SK-N-MC (cell line): ENCODE measurements at places on chromosomes 3 and 15.

DNA sequence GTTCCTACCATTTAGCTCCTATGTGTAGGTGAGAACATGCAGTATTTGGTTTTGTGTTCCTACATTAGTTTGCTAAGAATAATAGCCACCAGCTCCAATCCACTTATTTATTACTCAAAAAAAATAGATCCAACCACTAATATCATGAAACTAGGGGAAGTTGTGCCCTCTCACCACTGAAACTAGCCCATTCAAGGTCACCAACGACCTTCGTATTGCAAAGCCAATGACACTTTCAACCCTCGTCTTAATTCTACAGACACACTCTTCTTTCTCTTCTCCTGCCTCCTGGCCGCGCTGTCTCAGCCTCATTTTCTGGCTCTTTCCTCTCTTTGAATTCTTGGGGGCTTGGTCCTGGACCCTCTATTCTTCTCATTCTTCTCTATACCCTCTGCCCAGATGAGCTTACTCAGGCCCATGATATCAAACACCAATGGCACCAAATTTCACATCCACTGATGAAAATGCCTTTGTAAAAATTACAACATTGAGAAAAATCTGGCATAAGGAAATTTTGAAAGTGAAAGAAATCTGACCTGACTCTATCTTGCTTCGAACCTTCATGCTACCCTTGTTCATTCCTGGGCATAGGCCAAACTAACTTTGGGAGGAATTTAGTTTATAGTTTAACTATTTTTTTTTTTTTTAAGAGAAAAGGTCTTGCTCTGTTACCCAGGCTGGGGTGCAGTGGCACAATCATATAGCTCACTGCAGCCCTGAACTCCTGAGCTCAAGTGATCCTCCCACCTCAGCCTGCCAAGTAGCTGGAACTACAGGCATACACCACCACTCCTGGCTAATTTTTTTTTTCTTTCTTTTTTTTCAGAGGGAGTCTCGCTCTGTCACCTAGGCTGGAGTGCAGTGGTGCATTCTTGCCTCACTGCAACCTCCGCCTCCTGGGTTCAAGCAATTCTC, 25.4 kb upstream of the LIMD1 start:
- no peak for DNase-seq

DNA sequence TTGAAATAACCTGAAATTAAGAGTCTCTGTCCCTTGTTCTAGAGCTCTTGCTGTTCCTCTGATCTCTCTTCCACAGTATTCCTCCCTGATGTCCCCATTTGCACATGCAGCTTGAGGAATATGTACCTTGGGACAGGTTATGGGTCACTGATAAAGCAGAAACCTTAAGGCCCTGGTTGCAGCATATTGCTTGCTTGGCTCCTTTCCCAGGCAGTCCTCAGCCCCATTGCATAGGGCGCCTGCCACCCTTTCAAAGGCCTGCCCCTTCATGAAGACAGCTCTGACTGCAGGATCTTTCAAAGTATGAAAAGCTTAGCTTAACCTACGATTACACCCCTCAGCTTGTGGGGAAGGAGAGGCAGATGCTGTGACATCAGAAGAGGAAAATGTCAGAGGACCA, 51.6 kb downstream of the WDR76 start:
- DNase-seq: no peak

DNA sequence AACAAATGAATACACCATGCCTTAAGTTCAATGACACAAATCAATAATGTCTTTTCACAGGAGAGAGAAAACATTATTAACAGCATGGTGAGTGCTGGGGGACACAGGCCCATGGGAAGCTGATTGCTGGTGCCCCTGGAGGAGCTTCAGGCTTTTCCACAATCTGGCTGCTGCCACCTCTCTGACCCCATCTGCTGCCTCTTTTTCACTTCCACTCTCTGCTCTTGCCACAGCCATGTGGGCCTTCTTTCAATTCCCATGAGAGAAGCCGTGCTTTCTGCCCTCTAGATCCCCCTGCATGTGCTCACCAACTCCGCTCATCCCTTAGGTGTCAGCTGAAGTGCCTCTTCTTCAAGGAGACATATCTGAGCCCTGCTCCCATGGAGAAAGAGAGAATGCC, 21.0 kb upstream of the CTXND1 start:
- DNase-seq: no peak

- no peak for DNase-seq
These were observed 197.1 kb downstream of the EPHB1 start for GRCh38 chr3:134992180-134992579.

DNA sequence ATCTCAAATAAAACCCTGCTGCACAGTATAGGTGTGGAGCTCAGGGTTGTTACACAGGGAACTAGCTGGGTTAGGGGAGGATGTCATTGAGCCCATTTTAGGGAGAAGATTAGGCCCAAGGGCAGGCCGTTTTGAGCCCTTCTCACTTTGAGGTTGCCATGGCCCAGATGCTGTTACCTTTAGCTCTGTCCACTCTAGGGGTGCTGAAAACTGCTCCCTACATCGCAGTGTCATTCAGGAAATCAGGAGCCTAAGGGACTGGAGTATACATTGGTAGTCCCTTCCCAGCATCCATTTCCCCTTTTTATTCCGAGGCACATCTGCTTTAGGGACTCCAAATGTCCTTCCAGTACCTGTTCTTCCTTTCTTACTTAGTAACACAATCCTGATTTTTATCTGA, 79.0 kb upstream of the SELENOK start:
- DNase-seq: no peak
